ENCODE measurements at places on chromosomes 7 and 10. TPM values are rescaled to one million over a fixed set of nuclear protein-coding genes. Genes with fewer than 3 reads are reported as not detected.

- H3K4me1 ChIP-seq = peaks cover 4% of the 10 kb centered on the region
- peak overlapping the region; percentile 68 for H3K4me3 ChIP-seq
- peak; percentile 48 for DNase-seq
These were observed 1.2 kb upstream of the NAMPT start for GRCh38 chr7:106285855-106286492.

- H3K36me3 ChIP-seq = no peaks in the 10 kb centered on the region
- no peak overlapping the region for H3K27ac ChIP-seq
- no peaks in the 10 kb centered on the region for H3K27me3 ChIP-seq
- DNase-seq = no peak
These were observed 94.8 kb downstream of the CCDC71L start for GRCh38 chr7:106566196-106566595.

The GIMAP6 gene
- total RNA-seq = not detected

The AKR1C4 gene
- total RNA-seq = not detected

- no peaks in the 10 kb centered on the region for H3K27me3 ChIP-seq
- H3K4me3 ChIP-seq = no peak overlapping the region
- H3K4me1 ChIP-seq = no peaks in the 10 kb centered on the region
- H3K27ac ChIP-seq = no peak overlapping the region
- peak; percentile 19 for DNase-seq
These were observed 79.0 kb upstream of the LSM8 start for GRCh38 chr7:118104812-118105441.

DNA sequence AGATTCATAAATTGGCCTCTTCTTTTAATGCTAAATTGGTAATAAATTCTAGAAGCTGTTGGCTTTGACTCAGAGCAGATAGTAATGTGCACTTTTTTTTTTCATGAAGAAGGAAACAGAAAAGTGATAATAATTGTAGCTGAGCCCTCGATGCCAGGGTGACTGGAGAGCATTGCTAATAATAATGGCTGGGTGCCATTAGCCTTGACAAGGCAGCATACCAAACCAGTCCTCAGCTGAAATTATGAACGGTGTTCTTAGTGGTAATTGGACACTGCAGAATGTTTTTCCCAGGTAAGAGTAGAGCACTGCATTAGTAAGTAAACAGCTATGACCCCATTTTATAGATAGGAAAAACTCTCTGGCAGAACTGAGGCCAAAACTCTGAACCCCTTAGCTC lies 18.9 kb downstream of the PLEKHA8 start:
- H3K4me1 ChIP-seq = no peaks in the 10 kb centered on the region
- no peak for DNase-seq
- no peak overlapping the region for H3K4me3 ChIP-seq
- H3K36me3 ChIP-seq = peaks cover 11% of the 10 kb centered on the region
